ENCODE measurements at places on chromosomes 7 and 10. TPM values are rescaled to one million over a fixed set of nuclear protein-coding genes. Genes with fewer than 3 reads are reported as not detected.

DNA sequence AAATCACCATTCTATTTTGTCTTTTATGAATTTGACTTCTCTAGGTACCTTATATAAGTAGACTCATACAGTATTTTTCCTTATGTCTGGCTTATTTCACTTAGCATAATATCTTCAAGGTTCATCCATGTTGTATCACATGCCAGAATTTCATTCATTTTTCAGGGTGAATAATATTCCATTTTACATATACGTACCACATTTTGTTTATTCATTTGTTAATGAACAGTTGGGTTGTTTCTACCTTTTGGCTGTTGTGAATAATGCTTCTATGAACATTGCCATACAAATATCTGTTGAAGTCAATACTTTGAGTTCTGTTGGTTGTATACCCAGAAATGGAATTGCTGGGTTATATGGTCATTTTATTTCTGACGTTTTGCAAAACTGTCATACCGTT is 20.7 kb downstream of the AHCYL2 start:
- no peak for DNase-seq
- no peaks in the 10 kb centered on the region for H3K36me3 ChIP-seq

Gene TSPAN12
- 14.6 TPM for total RNA-seq

DNA sequence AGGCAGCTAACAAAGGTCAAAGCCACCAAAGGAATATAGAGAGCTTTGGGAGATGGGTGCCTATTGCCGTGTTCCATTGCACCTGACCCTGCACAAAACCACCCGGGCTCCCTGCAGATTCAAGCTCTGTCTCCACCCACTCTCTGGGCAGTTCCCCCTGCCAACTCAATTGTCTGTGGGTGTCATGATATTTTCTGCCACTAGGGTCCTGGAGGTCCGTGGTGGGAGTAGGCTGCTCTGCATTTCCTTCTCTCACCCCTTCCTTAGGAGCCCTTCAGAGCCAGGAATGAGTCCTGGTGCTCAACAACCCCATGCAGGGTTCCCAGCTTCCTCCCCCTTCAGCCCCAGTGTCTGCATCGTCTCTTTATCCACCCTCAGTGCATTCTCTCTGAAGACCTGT is 34.1 kb downstream of the PNLIPRP2 start:
- no peak overlapping the region for H3K27ac ChIP-seq
- DNase-seq: no peak
- H3K4me3 ChIP-seq: no peak overlapping the region
- H3K36me3 ChIP-seq: no peaks in the 10 kb centered on the region

DNA sequence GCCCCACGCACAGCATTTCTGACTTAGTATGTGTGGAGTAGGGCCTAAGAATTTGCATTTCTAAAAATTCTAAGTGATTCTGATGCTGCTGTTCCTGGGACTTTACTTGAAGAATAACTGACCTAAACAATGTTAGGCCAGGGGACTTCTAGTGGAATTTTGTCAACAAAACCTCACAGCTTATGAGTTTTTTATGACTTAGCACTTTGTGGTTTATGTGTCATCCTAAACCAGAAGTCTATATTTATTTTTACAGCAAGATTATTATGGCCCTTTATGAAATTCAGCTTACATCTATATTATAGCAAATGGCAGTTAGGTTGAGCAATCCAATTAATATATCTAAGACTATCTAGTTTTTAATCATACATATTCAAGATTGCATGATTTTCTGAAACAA is 24.6 kb upstream of the BET1 start:
- no peaks in the 10 kb centered on the region for H3K36me3 ChIP-seq
- no peaks in the 10 kb centered on the region for H3K27me3 ChIP-seq
- no peaks in the 10 kb centered on the region for H3K4me1 ChIP-seq
- no peak overlapping the region for H3K4me3 ChIP-seq

GRCh38 chr7:37592366-37592765 is 91.2 kb upstream of the GPR141 start:
- no peaks in the 10 kb centered on the region for H3K36me3 ChIP-seq
- no peaks in the 10 kb centered on the region for H3K27me3 ChIP-seq
- H3K27ac ChIP-seq: no peak overlapping the region
- DNase-seq: no peak
- H3K4me1 ChIP-seq: no peaks in the 10 kb centered on the region

Gene PITX3
- not detected for total RNA-seq

Data from Calu3 (cell line).